ENCODE measurements at places on chromosomes 2 and 18.

DNA sequence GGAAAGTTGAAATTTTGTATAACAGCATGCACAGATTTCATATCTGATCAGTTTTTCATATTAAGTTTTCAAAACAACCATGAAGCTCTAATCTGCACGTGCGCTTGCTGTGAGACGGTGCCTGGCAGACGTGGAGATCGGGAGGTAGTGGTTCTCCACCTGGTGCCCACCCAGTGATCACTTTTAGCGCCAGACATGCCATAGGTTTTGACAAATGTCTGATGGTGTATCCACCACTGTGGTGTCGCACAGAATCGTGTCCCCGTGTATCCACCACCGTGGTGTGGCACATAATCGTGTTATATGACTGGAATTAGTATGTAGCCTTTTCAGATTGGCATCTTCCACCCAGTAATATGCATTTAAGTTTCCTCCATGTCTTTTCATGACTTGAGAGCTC lies 40.9 kb upstream of the KCNG2 start:
- no peak for DNase-seq

DNA sequence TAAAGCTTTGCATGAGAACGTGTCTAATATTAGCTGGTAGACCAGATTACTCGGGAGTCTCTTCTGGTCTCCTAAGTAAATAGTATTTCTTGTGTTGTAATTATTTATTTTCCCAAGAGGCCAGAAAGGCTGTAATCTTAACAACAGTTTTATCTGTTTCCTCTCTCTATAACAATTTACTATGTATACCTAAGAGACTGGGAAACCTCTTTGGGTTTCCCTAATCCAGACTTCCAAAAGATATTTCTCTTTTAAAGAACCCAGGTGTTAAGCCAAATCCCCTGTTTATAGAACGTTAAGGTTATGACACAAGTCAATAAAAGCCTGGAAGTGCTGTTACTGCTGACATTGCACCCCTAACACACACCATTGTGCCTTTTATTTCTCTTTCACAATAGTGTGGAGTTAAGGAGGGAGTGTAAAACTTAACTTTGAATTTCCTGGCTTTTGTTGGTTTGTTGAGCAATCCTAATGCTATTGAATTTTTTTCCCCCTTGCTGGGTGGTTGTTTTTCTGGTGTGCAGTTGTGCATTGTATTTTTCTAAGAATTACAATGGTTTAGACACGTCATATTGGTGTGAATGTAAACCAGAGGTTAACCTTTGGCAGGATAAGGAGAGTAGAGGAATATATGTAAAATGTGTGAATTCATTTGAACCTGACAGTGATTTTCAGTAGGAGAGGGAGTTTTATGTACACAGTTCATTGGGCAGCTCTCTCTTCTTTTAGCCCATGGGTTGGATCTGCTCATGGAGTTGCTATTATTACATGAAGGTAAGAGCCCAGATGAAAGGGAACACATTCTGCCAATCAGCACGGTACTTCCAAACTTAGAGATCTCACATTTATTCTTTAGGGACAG lies 192.8 kb downstream of the MTX2 start:
- DNase-seq, result no peak

DNA sequence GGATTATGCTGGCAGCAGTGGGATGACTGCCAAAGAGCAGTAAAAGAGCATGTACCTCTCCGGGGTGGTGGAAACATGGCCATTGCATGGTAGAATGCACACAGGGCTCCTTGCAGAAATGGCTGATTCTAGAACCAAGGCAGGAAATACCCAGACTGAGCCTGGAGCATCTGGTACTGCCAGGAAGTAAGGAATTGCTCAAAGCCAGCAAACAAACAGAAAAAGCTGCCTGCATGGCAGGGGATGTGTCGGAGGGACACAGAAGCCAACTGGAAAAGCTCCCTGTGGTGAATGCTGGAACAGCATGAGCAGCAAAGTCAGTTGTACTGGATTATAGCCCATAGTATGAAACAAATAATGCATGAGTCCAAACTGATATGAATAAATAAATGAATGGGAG lies 78.0 kb upstream of the NFATC1 start:
- DNase-seq, result no peak

GRCh38 chr2:105798595-105798994 lies 53.9 kb downstream of the NCK2 start:
- DNase-seq, result peak; percentile 42

DNA sequence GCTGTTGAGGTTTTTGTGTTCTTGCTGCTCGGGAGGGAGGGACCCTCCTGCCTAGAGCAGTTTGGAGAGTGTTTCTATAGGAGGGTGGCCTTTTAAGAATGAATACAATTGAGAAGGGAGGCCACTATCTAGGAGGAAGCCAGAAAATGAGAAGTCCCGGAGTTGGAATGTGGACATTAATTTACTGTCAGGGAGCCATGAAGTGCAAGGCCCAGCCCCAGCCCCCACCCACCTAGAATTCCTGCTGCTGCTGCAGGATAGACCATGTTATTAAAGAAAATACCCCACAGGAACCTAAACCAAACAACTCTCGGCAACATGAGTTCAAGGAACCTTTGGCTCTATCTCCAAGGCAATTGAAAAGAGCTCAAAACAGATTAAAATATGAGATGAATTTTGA lies 46.0 kb downstream of the ZBTB7C start:
- DNase-seq, result no peak
